Bronchus fibroblast of lung (primary cell): ENCODE measurements at places on chromosomes 2 and 18. TPM values are rescaled to one million over a fixed set of nuclear protein-coding genes. Genes with fewer than 3 reads are reported as not detected.

DLX1 gene
- not detected in 2 replicates for total RNA-seq

CROCC2 gene
- total RNA-seq = not detected in 2 replicates

CD8B2 gene
- total RNA-seq = not detected in 2 replicates

GDF7 gene
- not detected in 2 replicates for total RNA-seq

DOK6 gene
- total RNA-seq = 0.15 and 0.17 TPM in 2 replicates

CNTNAP5 gene
- total RNA-seq = not detected in 2 replicates

CDK5R2 gene
- not detected in 2 replicates for total RNA-seq

ANKRD30BL gene
- not detected in 2 replicates for total RNA-seq

PLA2R1 gene
- total RNA-seq = 1.3 and 1.5 TPM in 2 replicates
